Suppressor macrophage treated with lipopolysaccharide for 4 hours (primary cell): ENCODE measurements at places on chromosomes 7 and 10.

GRCh38 chr7:124113045-124113444 lies 80.2 kb upstream of the TMEM229A start:
- DNase-seq = no peak

- peak; percentile 87 for DNase-seq
Measured at GRCh38 chr7:100803398-100804161, 23.7 kb downstream of the EPHB4 start.

- DNase-seq = no peak
Measured at GRCh38 chr7:2472739-2473138, 3.5 kb downstream of the GRIFIN start.

- peak; percentile 31 for DNase-seq
Measured at GRCh38 chr7:5429857-5430611, 6.4 kb upstream of the TNRC18 start.

DNA sequence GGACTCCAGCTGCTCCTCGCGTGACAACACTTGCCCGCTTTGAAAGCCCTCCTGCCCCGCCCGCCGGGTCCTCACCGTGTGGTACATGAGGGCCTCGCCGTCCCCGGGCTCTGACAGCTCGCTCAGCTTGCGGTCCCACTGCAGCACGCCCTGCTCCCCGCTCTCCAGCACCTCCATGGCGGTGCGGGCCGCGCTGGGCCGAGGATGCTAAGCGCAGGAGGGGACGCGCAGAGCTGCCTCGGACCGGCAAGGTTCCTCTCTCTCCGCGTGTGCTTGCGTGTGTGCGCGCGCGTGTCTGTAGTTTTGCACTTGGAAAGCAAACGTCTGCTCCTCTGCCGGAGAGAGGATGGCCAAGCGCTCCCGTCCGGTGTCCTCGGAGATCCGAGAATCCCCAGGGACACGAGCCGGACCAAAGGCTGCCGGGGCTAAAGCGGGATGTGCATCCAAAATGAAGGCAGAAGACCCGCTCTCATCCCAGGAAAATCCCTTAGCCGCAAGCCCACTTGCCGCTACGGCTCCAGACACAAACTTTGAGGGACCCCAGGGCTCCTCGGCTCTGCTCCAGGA lies at the start of gene CREB3L2:
CREB3L2 (minus strand) TSS at position 558 of the 567 bp plus-strand sequence; CDS start at position 177, 381 bp downstream.
- peak; percentile 55 for DNase-seq

GRCh38 chr10:37760817-37761216 lies 96.6 kb downstream of the ZNF248 start:
- DNase-seq = no peak

DNA sequence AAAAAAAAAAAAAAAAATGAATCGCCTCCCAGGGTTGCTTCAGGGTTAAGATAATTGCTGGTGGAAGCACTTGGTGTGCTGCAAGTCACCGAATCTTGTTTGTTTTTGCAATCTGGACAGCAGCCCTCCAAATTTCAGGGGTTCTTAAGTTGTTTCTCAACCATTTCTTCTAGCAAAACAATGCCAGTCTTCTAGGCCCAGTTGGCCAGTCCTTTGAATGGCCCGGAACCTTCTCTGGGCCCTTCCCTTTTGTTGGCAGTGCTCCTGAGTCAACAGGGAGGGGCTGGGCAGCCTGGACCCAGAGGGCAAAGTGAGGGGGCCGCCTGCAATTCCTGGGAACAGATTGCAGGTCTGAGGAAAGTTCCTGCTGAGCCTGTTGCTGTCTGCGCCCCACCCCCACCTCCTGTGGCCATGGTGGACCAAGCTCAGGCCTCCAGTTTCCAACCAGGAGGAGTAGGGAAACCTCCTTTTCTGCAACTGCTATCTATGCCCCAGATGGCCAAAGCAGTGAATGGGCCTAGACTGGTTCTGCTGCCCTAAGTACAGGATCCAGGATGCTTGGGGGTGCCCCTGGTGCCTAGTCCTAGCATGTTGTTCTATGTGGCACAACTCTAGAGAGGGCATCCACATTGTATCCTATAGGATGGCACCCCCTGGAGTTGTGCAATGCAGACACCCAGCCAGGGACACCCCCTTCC lies 31.4 kb upstream of the PDCD4 start:
- no peak for DNase-seq

GRCh38 chr7:1422512-1423263 lies 36.6 kb downstream of the MICALL2 start:
- DNase-seq = no peak

GRCh38 chr10:29392376-29393021 lies 103.6 kb downstream of the LYZL1 start:
- DNase-seq = peak; percentile 55

DNA sequence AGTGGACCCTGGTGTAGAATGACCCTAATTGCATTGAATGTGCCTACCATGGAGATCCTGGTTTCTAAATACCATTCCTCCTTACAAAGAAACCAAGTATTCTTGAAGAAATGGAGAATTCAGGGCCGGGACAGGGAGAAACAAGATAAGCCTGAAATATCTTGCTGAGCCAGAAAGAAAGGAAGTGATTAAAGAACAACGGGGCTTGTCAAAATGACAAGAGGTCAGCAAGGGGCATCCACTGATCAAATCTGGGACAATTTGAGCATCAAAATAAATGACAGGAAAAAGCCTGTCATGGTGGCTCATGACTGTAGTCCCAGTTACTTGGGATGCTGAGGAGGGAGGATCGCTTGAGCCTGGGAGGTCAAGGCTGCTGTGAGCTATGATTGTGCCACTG lies 8.1 kb downstream of the ABHD11 start:
- no peak for DNase-seq

DNA sequence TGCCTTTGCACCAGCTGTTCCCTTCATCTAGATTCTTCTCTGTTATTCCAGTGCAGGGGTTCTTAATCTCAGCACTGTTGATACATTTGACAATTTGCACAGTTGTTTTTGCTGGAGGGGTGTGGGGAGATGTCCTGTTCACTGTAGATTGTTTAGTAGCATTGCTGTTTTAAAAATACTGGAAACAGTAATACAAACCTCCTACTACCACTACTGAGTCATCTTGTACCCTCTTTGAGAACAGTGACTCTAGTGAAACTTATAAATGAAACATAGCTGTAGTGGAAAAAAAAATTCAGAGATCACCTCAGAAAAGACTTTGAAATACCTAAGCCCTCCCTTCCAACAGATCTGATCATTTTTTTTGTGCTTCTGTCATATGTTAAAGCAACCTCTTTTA lies 154.8 kb upstream of the TMEM196 start:
- no peak for DNase-seq

GRCh38 chr10:62511656-62512055 lies 137.5 kb downstream of the ZNF365 start:
- no peak for DNase-seq

DNA sequence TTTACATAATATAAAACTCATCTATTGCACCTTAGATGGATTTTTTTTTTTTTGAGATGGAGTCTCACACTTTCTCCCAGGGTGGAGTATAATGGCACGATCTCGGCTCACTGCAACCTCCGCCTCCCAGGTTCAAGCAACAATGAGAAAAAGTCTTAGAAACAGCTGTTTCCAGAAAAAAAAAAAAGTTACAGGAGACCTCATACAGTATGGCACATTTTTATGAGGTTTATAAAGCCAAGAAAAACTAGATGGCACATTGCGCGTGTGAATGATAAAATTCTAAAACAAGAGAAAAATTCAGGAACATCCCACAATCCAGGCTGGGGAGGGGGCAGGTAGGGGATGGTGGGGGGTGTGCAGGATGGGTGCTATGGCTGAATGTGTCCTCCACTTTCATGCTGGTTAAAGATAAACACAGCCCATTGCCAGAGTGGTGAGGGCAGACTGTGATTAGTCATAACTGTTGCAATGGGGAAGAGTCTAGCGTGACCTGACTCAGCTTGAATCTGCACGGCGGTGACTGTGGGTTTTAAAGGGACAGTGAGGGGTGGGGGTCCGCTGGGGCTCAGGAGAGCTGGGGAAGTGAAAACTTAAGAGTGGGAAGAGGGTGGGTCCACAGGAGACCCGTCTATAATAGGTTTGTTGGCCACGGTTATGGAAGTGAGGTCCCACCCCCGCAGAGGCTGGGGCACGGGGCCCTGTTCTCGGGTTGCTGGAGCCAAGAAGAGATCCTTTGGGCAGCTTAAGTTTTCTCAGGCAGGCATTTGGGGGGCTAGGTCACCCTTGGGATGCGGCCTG lies 11.9 kb upstream of the LRRC27 start:
- peak; percentile 83 for DNase-seq

- DNase-seq = peak; percentile 52
Measured at GRCh38 chr7:12623885-12624498, 53.5 kb downstream of the SCIN start.
